ENCODE measurements at places on chromosomes 7 and 10. TPM values are rescaled to one million over a fixed set of nuclear protein-coding genes. Genes with fewer than 3 reads are reported as not detected.

Gene TCF7L2
- total RNA-seq = 103 TPM

DNA sequence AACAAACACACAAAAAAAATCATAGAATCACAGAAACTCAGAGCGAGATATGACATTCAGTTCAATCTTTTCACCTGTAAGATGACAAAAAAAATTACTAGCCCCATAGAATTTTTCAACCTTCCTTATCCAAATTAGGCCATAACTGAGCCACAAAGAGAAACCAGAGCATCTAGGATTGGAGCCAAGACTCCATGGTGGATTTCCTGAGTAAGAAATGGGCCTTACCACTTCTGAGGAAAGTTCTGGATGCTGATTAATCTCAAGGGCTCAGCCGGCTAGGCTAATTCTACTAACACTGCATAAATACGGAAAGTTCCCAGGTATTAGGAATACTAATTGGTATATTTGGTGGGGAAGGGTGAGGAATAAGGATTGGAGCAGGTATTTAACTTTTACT, 16.8 kb downstream of the LIPM start:
- DNase-seq = no peak

Gene CLRN3
- total RNA-seq = 2.7 TPM

GRCh38 chr7:70435634-70436033, 696.3 kb upstream of the GALNT17 start:
- no peak for DNase-seq

- no peak for DNase-seq
Measured at GRCh38 chr10:85433248-85433647, 933.3 kb downstream of the GRID1 start.

Gene SYT15
- 2.8 TPM for total RNA-seq

DNA sequence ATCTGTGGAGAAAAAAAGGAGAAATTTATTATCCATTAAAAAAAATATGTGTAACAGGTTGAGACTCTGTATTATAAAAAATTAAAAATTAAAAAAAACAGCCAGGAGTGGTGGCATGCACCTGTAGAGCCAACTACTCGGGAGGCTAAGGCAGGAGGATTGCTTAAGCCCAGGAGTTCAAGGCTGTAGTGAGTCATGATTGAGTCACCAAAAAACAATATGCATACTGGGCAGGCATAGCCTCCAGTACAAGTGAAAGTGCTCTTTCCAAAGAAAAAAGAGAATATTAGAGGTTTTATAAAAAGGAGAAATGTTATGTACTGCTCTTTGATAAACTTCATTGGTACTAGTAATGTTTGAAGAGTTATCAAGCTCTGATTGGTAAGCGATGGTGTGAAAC, 647.1 kb upstream of the ZWINT start:
- DNase-seq = no peak

DNA sequence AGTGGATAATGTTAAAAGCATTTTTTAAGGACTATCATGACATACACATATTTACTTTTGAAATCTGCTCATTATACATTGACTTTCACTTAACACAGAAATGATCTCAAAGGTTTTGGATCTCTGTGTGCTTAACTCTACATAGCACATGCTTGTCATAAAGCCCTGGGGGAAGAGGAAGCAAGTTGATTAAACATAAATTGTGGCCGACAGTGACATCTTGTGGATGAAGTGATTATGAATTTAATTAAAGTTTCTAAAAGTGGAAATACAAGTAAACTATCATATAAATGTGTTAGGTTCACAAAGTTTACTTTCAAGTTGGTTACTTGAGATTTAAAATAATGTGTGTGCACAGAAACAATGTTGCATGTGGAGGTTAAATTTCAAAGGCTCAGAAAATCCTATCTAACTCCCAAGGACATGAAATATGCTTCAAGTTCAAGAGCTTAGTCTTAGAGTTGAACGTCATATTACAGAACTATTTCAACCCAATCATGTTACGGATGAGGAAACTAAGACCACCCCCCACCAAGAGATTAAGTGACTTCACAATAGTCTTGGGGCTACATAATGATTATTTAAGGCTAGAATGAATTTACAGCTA, 1247.8 kb downstream of the GATA3 start:
- no peak for DNase-seq

Gene CLCN1
- total RNA-seq = 0.14 TPM

DNA sequence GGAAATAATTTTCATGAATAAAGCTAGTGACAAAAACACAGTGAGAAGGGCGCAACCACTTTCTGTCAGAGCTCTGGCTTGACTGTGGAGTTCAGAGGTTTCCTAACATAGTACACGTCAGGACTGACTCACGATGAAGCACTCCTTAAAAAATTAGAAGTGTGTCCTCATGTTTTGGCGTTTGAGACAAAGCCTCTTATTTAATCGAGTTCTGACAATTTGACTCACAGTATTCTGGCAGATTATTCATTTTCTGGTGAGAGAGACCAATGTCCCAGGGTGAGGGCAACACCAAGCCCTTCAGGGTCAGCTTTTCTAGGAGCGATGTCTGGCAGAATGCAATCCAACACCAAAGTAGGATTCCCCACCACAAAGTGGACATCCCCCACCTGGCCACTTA, 108.7 kb downstream of the DIP2C start:
- no peak for DNase-seq

- no peak for DNase-seq
Measured at GRCh38 chr7:74018246-74018895, 9.6 kb upstream of the ELN start.

DNA sequence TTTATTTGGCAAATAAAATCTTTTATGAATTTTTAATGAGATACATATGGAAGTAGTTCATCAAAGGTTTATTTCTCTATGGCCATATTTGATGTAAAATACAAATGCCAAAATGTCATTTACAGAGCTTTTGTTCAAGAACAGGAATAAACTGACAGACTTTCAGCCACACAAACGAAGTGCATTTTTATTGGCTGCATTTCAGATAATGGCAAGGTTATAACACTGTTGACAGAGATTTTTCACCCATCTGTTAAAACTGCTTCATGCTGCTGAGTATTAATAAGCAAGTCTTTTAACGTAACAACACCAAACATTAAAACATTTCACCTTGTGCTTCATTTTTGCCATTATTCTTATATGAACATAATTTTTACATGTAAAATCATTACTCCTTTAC, 254.4 kb downstream of the ANKRD7 start:
- no peak for DNase-seq

- no peak for DNase-seq
Measured at GRCh38 chr7:16646472-16647072, 591 bp downstream of the BZW2 start.

- no peak for DNase-seq
Measured at GRCh38 chr7:92696584-92696983, 106.4 kb upstream of the FAM133B start.

Gene LHFPL3
- not detected for total RNA-seq

DNA sequence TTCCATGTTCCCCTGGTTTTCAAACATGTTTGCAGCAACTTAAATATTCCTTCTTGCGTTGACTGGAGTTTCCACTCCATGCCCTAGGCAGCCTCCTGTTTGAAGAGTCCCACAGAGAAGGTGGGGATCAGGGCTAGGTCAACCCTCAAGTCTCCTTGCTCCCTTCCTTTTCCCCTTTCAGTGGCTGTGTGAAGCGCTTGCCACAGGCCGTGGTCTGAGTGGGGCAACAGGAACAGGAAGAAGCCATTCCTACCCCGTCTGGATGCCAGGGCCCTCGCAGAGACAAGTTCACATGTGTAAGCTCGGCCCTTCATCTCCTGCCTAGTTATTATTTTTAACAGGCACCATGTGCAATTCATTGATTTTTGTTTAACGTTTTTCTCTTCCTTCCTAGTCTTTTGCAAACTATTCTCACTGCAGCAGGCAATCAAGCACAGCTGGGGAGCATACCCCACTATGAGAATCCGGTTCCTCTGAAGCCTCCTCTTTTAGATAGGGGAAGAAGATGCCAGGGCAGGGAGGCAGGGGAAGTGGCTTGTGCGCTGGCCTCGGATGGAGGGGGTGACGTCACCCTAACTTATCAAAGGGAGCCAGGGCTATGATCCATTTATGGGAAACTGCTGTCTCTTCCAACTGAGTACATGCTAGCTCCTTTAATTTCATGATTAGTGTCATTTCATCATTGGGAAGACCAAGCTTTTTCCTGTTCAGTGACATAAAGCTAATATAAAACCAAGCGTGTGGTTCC, 64.2 kb downstream of the PRLHR start:
- DNase-seq = no peak

DNA sequence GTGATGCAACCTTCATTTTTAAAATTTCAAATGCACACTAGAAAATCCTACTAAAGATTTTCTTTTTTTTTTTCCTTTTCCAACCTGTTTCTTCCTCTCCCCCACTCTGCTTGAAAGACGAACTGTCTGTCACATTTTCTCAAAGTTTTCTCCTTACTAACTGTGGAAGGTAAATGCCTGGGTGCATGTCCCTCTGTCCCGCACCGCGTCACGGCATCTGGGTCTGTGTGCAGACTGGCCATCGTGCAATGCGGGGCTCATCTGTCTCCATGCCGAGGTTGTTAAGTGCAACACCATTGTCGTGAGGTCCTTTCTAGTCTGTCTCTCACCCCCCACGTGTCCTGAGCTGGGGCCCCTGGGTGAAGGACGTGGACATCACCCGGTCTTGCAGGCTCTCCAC, 28.4 kb downstream of the PFKFB3 start:
- no peak for DNase-seq

Gene OR13A1
- total RNA-seq = 0.38 TPM

- DNase-seq = no peak
Measured at GRCh38 chr10:102931643-102932042, 13.5 kb downstream of the CNNM2 start.

DNA sequence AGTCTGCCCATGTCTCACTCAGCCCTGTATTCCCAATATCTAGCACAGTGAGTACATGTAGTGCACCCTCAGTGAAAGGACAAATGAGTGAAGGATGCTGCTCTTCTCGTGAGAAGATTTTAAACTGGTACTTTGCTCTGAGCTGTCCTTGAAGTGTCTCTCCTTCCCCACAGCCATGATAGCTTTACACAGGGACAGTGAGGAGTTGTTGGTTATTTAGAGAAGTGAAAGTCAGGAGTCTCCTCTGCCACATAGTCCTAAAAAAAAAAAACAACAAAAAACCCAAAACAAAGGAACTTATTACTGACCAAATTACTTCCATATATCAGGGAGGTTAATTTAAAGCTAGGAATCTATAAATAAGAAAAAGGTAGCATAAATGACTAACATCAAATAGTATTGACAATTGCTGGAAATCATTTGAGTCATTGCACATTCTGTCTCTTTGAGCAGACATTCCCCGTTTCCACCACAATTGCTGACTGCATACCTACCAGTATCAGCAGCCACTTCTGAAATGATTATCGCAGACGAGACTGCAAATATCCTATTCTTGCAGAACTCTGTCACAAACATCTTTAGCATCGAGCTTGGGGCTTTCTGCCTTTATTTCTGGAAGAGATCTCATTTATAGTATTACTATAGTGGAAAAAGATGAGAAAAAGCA, 202.1 kb downstream of the PTEN start:
- no peak for DNase-seq

DNA sequence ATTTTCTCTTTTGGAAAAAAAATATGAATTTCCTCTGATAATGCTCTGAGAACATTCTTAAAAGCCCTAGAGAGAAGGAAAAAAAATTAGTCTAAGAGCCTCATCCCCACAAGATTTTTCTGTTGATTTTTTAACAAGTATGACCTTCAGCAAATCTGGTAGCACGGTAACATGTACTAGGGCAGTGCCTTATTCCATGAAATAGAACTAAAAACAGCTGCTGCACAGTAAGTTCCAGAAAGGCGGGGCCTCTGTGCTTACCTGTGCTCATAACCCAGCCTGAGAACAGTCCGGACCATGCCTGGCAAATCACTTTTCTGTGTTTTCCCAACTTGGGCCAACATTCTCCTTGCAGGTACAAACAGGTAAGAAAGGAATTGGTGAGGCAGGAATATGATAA, 519.1 kb upstream of the AKR1E2 start:
- DNase-seq = no peak

DNA sequence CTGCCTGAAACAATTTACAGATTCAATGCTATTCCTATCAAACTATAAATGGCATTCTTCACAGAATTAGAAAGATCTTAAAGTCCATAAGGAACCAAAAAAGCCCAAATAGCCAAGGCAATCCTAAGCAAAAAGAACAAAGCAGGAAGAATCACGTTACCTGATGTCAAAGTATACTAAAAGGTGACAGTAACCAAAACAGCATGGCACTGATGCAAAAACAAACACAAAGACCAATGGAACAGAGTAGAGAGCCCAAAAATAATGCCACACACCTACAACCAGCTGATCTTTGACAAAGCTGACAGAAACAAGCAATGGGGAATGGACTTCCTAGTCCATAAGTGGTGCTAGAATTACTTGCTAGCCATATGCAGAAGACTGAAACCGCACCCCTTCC, 166.0 kb downstream of the KMT2E start:
- DNase-seq = no peak

DNA sequence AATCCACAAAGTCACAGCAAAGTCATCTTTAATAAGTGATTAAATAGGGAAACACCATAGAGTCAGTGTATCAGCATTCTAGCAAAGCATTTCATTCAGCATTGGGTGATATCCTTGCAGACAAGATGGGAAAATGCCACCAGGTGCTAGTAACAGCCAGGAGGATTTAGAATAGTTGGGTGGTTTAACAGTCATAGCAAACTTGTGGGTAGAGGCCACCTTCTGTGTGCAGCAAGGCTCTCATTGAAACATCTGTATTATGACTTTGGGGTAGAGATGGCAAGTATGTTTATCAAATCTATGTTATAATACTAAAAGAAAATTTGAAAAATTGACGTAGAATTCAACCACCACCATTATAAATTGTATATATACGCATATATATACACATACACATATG, 26.4 kb upstream of the ADO start:
- DNase-seq = no peak

DNA sequence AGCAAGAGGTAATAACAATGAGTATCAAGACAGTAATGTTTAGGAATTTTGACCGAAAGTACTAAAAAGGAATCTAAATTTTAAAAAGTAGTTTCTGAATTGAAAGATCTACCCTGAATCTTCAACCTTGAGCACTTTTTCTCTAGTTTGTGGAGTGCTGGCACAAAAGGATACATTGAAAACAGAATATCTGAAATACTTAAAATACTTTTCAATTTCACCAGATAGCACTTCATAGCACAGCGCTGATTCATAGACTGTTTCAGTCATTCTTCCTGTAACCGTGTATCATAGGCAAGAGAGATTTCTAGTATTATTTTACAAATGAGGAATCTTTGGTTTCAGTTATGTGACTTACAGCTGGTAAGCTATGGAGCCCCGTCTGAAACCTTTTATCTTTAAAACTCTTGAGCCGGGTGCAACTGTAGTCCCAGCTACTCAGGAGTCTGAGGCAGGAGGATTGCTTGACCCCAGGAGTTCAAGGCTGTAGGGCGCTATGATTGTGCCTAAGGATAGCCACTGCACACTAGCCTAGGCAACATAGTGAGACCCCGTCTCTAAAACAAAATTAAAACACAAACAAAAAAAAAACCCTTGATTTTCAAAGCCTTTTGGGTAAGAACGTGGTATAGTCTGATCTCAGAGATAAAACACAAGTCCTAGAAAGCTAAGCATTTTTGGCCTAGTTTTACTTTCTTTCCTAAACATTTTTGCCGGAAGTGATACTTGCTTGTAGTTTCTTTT, 35.1 kb downstream of the FHIP2A start:
- DNase-seq = no peak
